NCI-H2081 (cell line): ENCODE measurements at places on chromosomes 5 and 9.

GRCh38 chr9:129280623-129281271 is 102.7 kb upstream of the IER5L start:
- DNase-seq: no peak

- no peak for DNase-seq
Observed at GRCh38 chr9:122186301-122186700, 26.6 kb downstream of the MORN5 start.

DNA sequence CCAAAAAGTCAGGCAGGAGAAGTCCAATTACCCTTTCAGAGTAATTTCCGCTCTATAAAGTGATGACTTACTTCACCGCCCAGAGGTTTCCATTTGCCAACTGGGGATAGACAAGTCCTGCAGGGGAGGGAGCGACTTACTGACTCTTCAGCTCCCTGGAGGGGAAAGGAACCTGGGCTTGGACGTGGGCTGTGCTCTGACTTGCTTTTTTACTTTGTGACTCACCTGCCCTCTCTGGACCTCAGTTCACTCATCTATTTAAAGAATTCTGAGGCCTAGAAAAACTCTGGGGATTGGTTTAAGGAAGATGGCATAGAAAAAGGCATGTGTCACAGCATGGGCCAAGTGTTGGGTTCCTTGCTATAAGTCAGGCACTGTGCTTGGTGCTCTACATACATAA is 180.4 kb upstream of the TRIM32 start:
- no peak for DNase-seq

DNA sequence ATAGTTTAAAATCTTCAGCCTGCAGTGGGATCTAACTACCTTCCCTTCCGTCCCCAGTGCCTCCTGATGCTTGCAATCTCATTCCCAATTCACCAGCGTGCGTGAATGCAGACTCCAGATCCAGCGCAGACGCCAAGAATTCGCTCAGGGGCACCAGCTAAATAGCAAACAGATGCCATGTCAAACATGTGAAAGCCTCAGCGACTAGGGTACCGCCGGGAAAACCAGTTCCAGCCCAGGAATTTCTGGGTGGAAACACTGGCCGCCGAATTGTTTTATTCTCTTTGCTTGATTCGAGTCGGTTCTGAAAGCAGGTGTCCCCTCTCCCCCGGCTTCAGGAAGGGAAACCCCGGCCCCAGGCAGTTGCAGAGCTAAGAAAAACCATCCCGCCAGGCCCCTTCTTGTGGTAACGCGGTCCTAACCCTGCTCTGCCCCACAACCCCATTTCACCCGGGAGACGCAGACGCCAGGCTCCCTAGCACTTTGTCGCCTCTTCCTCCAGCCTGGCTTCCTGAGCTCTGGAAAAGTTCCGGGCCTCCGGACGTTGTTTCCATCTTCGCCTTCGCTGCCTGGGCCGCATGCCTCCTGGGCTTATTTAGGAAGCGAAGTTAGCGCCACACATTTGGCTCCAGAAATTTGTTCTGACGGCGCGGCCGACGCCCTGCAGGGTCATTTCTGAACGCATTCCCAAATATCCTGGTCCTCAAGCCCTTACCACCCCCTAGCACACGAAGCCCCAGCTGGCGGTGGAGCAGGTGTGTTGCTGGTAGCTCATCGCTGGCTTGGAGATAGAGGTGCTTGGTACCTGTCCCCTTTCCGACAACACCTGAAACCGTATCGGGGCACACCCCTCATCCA is 665 bp upstream of the LVRN start:
- no peak for DNase-seq

GRCh38 chr9:1748407-1748806 is 266.7 kb upstream of the SMARCA2 start:
- no peak for DNase-seq

DNA sequence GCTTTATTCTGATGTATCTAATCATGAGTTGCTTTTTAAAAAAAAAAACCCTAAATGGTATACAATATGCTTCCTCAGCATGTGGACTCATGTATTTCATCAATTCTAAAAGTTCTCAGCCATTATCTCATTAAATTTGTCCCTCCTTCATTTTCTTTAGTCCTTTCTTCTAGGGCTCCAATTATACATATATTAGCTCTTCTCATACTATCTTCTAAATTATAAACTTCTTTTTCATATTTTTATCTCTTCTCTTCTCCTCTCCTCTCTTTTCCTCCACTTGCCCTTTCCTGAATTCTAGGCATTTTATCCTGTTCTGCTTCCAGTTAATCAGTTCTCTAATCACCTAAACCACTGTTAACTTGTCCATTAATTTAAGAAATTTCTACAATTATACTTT is 55.0 kb upstream of the IL33 start:
- no peak for DNase-seq

DNA sequence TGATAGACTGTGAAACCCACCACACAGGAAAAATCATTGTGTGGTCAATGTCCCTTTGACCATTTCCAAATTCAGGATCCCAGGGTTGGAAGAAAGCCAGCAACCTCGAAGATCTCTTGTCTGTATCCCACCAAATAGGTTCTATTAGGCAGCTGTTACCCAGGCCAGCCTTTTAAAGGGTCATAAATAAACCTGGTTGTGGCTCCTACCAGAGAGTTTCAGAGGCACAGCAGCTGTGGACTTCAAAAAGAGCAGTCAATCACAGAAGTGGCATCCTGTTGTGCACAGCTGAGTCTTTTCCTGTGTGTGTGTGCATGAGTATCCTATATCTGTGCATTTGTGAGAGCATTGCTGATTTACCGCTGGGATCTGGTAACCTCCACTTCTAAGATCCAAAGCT is 23.7 kb upstream of the OR2S2 start:
- DNase-seq: no peak

DNA sequence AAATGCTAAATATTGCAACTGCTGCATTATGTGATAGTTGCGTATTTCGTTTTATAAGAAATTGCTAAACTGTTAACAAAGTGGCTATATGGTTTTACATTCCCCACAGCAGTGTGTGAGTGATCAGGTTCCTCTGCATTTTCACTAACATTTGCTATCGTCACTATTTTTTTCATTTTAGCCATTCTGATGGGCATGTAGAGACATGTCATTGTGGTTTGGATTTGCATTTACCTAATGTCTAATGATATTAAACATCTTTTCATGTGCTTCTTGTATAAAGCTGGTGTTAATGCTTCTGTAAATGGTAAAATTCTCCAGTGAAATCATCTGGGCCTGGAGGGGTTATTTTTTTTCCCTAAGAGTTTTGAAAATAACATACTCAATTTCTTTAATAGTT is 61.6 kb downstream of the ERCC6L2 start:
- no peak for DNase-seq

DNA sequence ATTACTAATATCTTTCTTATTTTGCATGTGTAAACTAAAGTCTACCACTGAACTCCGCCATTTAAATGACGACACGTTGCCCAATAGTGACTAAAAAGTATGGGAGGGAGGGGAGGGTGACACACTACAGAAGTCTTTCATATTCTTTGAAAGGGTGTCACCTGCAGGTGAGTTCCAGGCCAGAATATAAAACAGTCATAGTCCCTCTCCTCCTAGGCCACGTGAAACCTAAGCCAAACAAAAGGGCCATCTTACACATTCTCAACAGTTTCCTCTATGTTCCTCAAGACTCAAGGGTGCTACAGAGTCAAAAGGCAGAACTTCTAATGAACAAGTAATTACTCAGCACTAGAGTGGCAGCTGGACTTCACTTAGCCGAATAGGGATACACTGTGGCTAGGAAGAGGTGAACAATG is 6.4 kb downstream of the CEMIP2 start:
- DNase-seq: no peak

DNA sequence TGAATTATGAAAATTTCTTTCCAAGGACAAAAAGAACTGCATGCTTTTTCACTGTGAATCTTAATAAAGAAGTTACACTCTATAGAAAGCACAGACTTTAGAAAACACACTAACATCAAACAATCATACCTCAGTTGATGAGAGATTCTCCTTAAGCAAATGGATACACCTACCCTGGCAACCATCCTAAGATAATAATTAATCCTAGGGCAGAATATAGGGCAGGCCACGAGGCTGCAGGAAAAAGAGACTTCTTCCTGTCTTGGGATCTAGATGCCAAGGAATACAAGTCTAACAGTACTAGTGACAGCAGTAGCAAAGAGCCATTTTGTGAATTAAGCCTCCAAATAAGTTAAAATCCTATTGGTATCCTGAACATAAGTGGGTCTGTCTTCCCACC is 395.4 kb downstream of the EFNA5 start:
- DNase-seq: no peak

DNA sequence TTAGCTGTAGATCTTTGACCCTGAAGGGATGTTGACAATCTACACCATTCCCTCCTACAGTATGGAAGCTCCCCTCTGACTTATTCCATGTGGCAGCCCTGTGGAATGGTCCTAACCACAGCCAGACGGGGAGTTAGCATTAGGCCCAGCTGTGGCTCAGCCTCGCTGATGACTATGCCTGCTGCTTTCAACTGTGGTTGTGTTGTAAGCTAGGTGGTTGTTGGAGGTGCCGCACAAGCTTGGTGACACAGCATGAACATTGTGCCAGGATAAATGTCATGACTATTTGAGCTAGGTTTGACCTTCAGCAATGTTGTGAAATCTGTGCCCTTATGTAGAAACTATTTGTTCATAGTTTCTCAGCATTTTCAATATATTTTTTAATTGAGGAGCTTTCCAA is 40.6 kb downstream of the SGCD start:
- no peak for DNase-seq

DNA sequence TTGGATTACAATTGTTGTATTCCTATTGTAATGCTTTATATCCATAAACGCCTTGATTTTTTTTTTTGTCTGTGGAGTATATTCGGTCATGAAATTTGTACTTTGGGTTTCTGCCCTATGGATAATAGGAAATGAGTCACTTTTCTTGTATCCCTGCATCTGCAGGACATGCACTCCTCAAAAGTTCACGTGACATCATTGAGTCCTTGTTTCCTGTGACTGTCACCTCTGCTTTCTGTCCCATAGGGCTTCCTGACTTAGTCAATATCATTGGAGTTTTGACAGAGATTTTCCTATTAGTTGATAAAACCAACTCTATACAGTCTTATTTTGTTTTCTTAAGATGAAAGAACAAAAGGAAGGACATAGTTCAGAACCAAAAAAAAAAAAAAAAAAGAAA is 356.3 kb downstream of the MAT2B start:
- DNase-seq: no peak

- DNase-seq: no peak
Observed at GRCh38 chr9:91150998-91151717, 210.6 kb downstream of the AUH start.

GRCh38 chr9:92094655-92095054 is 20.6 kb downstream of the SPTLC1 start:
- DNase-seq: no peak

- no peak for DNase-seq
Observed at GRCh38 chr9:76692458-76693129, 71.6 kb upstream of the PCA3 start.

DNA sequence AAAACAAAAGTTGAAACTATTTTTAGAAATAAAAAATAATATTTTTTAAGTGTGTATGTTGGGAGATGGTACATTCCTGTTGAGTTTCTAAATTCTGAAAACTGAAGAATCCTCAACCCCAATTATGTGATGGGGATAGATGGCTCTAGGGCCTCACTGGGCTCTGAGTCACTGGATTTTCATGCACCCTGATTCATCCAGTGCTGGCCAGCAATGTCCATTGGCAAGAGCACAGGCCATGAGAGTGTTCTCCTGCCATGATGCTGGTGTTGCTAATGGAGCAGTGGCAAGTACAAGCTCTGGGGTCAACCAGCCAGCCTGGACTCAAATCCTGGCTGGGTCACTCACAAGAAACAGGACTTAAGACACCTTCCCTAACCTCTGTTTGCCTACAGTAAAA is 23.3 kb downstream of the SMIM23 start:
- no peak for DNase-seq

DNA sequence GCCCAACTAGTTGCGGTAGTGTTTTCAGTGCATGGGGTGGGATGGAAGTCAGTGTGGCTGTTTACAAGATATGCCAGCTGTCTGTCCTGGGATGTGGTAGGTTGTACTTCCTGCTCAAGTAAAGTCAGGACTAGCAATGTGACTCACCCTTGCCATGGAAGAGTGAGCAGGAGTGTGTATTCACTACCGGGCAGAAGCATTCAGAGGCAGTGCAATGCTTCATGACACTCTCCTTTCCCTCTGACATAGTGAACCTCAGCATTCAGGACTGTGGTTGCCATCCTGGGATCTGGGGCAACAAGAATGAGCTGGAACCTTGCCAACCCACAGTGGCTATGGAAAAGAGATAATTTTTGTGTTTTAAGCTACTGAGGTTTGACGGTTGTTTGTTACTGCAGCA is 68.9 kb downstream of the BOD1 start:
- no peak for DNase-seq

GRCh38 chr5:35990941-35991611 is at the start of gene UGT3A1:
Gene UGT3A1 (minus strand): TSS chr5:35991390. CDS start chr5:35991240, 150 bp downstream.
- DNase-seq: no peak

DNA sequence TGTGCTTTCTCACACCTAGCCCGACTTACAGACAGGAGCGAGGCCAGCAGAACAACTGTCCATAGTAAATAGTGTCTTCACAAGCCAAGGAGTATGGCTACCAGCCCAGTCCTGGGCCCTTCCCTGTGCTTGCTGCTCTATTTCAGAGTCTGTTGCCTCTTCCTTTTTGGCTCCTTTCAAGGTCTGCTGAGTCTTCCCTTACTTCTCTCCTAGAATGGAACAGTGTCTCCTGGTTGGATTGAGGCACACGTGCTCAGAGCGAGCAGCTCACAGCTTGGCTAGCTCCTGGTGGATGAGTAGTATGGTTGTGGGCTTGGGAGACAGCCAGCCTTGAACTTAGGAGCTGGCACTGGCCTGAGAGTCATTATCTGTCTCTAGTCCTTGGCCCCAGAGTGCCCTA is 72.8 kb downstream of the TLE4 start:
- DNase-seq: no peak

DNA sequence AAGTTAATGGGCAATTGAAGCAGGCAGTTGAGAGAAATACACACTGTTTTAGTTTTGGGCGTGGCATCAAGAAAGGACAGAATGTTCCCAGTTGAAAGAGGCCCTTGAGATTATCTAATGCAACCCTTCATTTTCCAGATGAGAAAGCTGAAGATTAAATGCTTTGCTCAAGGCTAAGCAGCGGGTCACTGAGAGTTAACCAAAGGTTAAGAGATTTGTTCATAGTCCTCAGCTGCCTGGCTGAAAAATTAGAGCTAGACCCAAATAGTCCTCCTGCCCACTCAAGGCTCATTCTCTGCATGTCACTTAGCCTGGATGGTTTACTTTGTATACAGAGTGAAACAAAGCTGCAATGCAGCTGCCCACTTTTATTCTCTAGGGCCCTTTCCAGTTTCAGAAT is 46.7 kb upstream of the MAMDC2 start:
- DNase-seq: no peak

- no peak for DNase-seq
Observed at GRCh38 chr9:106535439-106535838, 327.5 kb upstream of the ZNF462 start.

DNA sequence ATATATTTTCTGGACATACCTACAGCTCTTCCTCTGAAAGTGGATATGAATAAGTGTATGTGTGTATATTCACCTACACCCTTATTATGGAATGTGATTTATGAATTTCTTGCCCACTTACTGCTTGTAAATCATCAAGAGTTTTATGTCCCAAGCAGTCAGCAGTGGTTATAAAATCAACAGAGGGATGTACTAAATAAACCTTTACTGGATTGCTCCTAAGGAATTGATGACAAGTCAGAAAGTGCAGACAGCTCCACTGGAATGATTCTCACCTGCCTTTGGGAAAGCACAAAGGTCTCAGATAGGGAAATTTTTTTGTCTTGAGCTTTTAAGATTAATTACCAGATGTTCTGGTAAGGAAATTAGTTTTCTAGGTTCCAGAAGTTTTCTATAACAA is 9.3 kb downstream of the TMEM174 start:
- no peak for DNase-seq

GRCh38 chr5:43007911-43008362 is 32.2 kb downstream of the ANXA2R start:
- DNase-seq: peak; percentile 91
